ENCODE measurements at places on chromosomes 3 and 15.

- DNase-seq, result no peak
Observed at GRCh38 chr3:8525893-8526292, 24.3 kb downstream of the LMCD1 start.

DNA sequence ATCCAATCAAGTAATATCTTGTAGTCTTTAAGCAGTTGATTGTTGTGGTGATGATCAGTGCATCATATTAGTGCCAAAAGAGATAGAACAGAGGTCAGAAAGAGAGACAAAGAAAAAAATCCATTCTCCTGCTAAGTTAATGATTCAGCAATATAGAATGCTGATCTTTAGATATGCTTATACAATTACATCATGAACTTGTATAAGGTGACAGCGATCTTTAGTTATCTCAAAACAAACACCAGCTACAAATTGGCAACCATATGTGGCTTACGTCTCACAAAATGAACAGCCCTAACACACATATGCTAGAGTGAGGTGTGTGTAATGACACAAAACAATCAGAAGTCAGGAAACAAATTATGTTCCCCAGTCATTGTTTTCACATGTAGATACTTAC is 12.5 kb downstream of the LSAMP start:
- DNase-seq, result no peak

- no peak for DNase-seq
Observed at GRCh38 chr3:70607469-70607868, 295.0 kb upstream of the MDFIC2 start.

- DNase-seq, result no peak
Observed at GRCh38 chr3:111720681-111721380, 125.7 kb upstream of the ZBED2 start.

DNA sequence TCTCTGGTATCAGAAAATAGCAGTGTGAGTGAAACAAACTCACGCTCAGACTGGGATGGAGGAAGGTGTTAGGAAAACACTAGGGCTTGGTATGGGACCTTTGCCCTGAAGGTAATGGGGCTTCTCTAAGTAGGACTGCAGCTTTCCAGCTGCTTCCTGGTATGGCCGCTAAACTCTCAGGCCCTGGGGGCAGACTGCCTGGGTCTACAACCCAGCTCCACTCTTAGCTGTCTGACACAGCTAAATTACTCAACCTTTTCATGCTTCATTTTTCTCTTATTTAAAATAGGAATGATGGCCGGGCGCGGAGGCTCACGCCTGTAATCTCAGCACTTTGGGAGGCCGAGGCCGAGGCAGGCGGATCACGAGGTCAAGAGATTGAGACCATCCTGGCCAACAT is 5.2 kb upstream of the YEATS2 start:
- DNase-seq, result no peak

DNA sequence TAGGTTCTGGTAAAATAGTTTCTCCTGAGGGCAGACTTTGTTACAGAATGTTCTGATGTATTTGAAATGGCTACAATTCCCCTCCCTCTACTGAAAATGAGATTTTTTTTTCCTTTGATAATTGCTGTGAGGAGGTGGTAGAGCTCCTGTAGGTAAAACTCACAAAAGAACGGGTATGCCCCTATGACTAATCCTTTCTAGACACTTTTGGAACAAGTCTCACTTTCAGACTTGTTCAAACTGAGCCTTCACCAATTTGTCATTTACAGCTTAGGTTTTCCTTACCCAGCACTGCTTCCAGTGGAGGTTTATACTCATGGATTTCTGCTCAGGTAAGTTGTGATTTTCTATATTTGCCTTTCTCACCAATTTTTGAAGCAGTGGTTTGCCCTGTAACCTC is 115.6 kb downstream of the NLGN1 start:
- no peak for DNase-seq

- DNase-seq, result no peak
Observed at GRCh38 chr3:179076243-179077027, 4.8 kb upstream of the ZMAT3 start.

DNA sequence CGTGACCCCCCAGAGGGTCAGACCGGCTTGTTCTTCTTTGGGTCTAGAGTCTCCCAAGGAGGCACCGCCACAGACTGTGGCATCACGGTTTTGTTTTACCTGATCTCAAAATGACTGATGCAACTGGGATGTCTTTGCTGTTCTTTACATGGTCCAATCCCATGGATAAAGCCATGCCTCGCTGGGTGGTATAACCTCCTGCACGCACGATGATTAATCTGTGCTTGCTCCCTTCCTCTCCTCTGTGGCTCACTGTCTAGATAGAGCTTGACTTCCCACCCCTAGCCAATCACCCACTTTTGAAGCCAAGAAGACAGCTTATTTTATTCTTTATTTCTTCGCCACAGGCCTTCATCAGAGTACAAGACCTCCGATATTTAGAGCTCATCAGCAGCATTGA is 36.6 kb upstream of the RHO start:
- DNase-seq, result peak; percentile 86

GRCh38 chr3:194163697-194164096 is 27.7 kb downstream of the HES1 start:
- no peak for DNase-seq

- no peak for DNase-seq
Observed at GRCh38 chr15:84836844-84837243, 19.7 kb downstream of the ALPK3 start.

GRCh38 chr3:38479431-38480092 is 16.6 kb upstream of the EXOG start:
- peak; percentile 59 for DNase-seq

GRCh38 chr3:197117114-197117513 is 87.5 kb upstream of the MELTF start:
- peak; percentile 50 for DNase-seq

- DNase-seq, result no peak
Observed at GRCh38 chr3:39443530-39443929, 23.9 kb upstream of the MOBP start.

DNA sequence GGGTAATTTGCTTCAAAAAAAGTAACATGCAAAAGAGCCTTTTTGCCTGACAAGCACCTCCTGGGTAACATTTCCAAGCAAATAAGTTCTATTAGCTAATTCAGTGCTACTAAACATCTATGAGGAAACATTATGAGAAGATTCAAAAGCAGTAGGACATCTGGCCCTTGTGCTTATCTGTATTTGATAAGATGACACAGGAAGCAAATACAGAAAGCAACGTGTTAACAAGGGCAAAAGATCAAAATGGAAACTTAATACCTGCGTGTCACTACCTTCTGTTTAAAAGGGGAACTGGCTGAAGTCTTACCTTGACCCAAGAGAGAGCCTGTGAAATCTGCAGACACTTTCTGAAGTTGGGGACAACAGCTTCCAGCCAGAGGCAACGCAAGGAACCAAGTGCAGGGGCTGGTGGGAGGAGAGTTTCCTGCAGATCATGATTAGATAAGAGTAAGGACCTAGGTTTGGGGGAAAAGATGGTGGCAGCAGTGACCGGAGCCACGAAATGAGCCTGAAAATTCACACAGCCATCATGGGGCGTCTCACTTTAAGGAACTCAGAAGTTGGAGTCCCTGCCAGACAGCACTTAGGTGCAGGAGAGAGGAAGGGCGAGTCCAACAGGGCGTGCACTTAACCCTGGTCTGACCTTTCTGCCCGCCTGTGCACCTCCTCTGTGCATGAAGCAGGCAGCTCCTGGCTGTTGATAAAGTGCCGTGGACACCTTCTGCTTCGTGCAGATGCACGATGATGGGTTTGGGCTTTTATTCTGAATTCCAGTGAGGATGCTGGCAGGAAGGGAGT is 153.6 kb upstream of the BHLHE40 start:
- DNase-seq, result no peak

GRCh38 chr3:153911116-153911515 is 210.1 kb upstream of the ARHGEF26 start:
- no peak for DNase-seq

- no peak for DNase-seq
Observed at GRCh38 chr3:175983379-175983778, 1124.2 kb downstream of the NAALADL2 start.

DNA sequence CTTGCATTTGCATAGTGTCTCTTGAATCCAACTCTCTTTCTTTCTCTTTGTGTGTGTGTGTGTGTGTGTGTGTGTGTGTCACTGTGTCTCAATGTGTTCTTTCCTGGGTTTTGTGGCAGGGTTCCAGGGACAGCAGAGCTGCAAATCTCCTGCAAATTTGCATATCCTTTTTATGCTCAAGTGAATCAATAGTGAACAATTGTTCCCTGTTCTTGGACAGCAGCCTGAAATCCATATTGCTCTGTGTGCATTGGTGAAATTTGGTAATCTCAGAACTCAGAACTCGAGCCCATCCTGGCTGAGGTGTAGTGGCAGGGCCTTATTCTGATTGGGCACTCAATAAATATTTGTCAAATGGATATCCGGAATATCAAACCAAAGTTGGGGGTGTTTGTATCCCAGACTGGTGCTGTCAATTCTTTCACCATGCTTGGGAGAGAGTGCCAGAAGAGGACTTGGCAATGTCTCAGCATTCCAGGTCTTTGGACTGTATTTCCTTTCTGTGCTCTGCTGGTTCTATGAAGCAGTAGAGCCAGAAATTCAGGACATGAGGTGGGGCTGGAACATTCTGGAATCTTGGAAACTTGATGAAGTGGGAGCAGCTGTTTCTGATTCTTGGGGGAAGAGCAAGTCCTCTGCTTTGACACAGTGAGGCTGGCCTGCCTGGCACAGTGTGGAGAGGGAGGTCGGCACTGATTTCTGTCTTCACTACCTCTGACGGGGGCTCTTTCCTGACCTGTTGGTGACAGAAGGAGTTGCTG is 380.6 kb upstream of the C2CD4B start:
- no peak for DNase-seq

GRCh38 chr3:9111866-9112265 is 137.6 kb downstream of the SRGAP3 start:
- no peak for DNase-seq

DNA sequence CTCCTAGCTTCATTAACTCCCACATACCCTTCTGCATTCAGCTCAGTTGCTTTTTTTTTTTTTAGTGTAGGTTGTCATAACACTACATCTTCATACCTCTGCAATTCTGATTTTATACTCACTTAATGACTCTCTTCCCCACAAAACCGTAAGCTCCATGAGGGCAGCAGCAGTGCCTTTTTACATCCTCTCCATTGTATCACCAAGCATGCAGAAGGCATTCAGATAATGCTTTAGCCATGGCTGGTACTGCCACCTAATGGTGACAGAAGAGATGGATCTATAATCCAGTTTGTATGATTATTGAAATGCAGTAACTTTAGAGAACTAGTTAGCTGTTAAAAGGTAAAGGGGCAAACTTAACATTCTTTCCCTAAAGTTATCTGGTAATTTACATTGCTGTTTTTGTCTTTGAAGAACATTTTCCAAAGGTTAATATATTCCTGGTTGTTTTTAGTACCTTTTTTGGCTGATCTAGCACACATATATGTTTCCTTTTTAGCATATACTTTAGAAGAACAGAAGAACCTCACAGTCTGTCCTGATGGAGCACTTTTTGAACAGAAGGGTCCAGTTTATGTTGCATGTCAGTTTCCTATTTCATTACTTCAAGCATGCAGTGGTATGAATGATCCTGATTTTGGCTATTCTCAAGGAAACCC is 36.8 kb downstream of the ATP1B3 start:
- DNase-seq, result peak; percentile 68

- peak; percentile 76 for DNase-seq
Observed at GRCh38 chr15:38254051-38254883, 1.6 kb downstream of the SPRED1 start.

DNA sequence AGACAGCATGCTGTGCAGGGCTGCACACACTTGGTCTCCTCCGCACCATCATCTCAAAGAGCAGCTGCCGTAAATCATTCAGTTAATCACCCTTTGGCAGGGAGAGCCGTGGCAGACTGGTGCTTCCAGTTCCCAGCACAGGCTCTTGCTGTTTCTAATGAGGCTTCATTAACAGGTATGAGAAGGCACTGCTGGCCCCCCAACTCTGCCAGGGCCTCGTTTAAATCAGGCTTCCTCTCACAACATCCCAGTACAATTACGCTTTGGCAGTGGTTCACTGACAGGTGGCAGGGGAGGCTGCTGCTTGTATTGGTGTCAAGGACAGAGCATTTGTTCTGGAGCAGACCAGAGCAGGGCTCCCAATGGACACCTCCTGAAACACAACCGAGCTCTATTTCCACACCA is 77.1 kb downstream of the BFSP2 start:
- no peak for DNase-seq

GRCh38 chr3:160180581-160181216 is 44.5 kb upstream of the C3orf80 start:
- peak; percentile 21 for DNase-seq

GRCh38 chr3:150345021-150345538 is 63.0 kb upstream of the TSC22D2 start:
- DNase-seq, result no peak

DNA sequence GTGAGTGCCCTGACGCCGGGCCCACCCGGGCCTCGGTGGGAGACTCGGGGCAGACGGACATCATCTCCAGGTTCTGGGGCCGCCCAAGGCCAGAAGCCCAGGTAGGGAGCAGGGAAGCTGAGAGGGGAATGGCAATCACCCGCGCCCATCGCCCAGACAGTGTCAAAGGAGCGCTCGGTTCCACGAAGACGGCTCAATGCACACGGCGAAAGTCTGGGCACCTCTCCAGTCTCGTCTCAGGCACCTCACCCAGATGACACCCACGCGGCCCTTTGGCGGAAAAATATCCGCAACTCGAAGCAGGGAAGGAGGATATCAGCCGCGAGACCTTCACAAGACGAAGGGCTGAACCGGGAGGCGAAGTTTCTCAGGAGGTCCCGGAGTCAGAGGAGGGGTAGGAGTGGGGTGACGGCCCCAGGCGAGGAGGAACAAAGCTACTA is 916 bp downstream of the IL17RD start:
- DNase-seq, result peak; percentile 30

- DNase-seq, result peak; percentile 75
Observed at GRCh38 chr3:120773932-120774331, 31.4 kb downstream of the GTF2E1 start.

GRCh38 chr15:68592054-68592453 is 13.3 kb downstream of the CORO2B start:
- DNase-seq, result no peak

- DNase-seq, result no peak
Observed at GRCh38 chr3:89306540-89306939, 199.1 kb downstream of the EPHA3 start.

Measured in iris pigment epithelial cell (primary cell).